Lower lobe of right lung (tissue), 2 donors: ENCODE measurements at places on chromosomes 2 and 18. TPM values are rescaled to one million over a fixed set of nuclear protein-coding genes. Genes with fewer than 3 reads are reported as not detected.

GRCh38 chr18:50911006-50911405, 32.1 kb downstream of the ME2 start:
- no peak for DNase-seq

GRCh38 chr18:34077599-34077998, 147.1 kb downstream of the NOL4 start:
- no peak for DNase-seq

DNA sequence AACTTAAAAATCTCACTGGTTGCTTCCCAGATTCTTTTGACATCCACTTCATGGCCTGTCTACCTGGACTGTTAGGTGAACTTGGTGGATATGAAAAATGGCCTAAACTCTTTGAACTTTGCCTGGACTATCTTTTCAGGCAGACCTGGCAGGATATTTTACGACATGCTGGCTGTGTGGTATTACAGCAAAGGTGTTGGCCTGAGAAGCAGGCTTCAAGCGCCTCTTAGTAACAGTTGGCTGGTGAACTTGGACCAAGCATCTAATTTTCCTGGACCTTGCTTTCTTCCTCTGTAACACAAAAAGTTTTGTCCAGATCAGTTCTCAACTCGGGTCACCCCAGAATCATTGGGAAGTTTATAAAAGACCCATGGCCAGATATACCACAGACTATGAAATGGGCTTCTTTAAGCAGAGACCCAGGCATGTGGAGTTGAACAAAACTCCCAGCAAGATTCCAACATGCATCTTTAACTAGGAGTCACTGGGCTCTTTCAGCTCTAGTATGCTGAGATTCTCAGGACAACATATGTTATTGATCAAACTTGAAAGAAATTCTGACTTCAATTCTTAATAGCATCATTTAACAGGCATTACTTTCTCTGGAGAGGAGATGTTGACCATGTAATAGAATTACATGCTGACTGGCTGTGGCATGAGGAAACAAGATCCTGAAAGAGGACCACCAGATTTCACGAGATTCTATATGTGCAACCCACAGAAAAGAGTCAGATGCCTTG, 4.4 kb downstream of the LYPD1 start:
- DNase-seq: no peak

GRCh38 chr2:230954746-230955145, 29.7 kb upstream of the GPR55 start:
- no peak for DNase-seq

DNA sequence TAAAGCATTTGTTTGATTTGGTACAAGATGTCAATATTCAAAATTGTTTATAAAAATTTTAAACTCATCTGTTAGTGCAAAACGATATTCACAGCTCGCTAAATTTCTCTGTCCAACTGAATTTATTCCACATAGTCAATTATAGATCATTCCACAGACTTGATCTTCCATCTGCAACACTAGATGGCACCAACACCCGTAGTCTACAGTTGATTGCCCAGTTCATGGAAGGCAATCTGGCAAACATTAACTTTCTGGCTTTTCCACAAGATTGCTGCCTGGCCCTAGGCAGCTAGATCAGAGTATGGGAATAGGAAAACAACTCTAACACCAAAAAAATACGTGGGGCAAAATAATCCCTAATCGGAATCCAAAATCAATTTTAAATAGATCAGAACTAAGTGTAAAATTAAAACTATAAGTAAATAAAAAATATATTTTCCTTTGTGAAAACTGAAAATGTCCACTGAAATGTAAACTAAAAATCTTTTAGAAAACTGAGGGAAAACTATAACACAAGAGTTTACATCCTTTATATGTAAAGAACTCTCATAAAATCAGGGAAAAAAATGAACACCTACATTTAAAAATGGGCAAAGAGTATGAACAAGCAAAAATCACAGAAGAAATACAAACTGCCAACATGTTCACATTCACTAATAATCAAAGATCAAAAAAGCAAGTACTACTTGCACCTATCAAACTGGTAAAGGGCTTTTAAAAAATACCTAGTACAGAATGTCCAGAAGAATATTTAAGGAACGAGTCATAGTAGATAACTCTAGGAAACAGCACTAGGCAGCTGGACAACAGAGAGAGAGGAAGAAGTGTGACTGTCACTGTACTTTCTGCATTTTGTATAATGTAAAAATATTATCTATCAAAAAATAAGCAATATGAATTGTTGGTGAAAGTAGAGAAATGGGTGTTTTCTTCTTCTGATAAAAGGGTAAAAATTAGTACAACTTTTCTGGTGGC, 35.0 kb downstream of the RTN4 start:
- no peak for DNase-seq

GRCh38 chr18:67926929-67927864, 410.7 kb upstream of the DSEL start:
- DNase-seq: no peak

- DNase-seq: no peak
Measured at GRCh38 chr18:63981719-63982118, 11.8 kb downstream of the SERPINB8 start.

GRCh38 chr2:6412533-6413091, 453.1 kb downstream of the CMPK2 start:
- no peak for DNase-seq

DNA sequence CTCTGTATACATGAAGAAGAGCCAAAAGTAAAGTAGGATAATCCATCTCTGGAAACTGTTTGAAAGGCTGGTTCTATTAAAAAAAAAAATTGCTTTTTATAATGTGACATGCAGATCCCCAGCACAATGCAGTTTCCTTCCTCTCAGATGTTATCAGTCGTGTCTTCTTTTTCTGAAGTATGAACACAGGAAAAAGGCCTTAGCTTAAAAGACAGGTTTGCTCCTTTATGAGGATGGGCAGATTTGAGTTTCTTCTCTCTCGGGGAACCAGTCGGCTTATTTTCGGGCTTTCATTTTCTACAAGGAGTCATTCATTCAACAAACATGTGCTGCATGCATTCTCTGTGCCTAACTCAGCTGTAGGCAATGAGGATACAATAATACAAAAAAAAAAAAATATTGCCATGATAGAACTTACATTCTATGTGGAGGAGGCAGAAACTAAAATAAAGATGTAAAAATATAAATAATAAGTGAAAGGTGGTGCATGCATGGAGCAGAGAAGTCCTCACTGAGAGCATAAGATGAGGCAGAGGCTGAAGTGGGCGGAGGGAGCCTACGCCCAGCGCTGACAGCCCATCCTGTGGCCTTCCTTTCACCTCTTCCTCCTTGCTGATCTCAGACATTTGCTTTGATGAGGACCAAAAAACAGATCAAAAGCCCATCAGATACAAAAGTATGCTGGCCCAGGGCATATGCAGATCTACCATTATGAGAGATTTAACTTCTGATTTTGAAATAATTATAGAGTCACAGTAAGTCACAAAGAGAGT, at the start of gene CD226:
TSS of gene CD226 (minus strand) at position 513 of the 773 bp plus-strand sequence. CDS start at position 46, 467 bp downstream.
- no peak for DNase-seq

DNA sequence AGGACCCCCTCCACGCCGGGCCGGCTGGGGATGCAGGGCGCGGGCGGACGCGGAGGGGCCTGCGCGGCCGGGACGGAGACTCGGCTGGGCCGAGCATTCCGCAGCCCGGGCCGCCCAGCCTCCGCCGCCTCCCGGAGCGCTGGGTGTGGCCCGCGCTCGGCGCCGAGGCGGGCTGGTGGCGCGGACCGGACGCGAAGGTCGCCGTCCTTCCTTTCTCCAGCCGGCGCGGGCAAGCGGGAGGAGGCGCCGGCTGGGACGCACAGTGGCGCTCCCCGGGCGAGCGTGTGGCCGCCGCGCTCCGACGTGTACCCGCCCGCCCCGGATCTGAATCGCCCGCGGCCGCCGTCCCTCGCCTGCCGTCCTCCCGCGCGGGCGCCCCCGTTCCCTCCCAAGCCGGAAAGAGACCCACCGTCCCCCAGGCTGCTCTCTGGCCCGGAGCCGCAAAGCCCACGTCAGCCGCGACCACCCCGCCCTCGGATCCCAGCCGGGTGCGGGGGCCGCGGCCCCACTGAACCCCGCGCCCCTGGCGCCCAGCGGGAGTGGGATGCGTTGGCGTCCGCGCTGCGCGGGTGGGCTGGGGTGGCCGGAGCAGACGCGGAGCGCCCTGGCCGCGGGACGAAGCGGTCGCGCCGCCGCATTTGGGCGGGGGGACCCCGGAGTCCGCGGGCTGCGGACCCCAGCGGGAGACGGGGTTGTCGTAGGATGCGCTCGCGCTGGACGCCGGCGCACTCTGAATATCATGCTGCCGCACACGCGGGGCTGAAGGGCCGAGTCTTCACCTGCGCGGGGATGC, 634 bp downstream of the SPATS2L start:
- DNase-seq: peak; percentile 63

GRCh38 chr2:200609028-200609614, 23.3 kb downstream of the AOX1 start:
- no peak for DNase-seq

- no peak for DNase-seq
Measured at GRCh38 chr2:86764661-86765309, 25.9 kb downstream of the CD8A start.

DNA sequence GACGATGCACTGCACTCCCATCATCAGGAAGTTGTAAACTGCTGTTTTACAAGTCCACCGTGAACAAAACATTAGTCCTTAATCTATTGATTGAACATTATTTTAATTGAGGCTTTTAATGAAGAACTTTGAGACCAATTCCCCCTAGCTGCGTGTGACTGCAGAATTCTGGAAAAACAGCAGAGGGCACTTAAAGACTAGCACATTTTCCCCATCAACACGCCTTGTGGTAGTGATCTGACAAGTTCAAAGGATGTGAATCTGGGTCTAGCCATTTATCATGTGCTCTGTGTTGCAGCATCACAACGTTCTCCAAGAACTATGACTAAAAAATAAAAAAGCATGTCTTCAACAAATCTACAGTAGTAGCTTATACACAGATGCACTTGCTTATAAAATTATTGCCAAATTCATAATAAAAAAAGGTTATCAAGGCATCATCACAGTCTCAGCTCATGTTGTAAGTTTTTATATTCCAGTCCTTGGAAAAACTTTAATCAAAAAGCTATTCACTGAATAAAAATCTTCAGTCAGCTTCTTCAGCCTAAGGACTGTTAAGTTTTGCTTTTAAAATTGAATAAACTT, 35.8 kb downstream of the SKOR2 start:
- no peak for DNase-seq

GRCh38 chr2:222280795-222281194, 18.0 kb downstream of the PAX3 start:
- no peak for DNase-seq

GRCh38 chr2:133360190-133360589, 208.1 kb downstream of the NCKAP5 start:
- no peak for DNase-seq

GRCh38 chr2:224272237-224272910, 129.5 kb downstream of the FAM124B start:
- DNase-seq: no peak

DNA sequence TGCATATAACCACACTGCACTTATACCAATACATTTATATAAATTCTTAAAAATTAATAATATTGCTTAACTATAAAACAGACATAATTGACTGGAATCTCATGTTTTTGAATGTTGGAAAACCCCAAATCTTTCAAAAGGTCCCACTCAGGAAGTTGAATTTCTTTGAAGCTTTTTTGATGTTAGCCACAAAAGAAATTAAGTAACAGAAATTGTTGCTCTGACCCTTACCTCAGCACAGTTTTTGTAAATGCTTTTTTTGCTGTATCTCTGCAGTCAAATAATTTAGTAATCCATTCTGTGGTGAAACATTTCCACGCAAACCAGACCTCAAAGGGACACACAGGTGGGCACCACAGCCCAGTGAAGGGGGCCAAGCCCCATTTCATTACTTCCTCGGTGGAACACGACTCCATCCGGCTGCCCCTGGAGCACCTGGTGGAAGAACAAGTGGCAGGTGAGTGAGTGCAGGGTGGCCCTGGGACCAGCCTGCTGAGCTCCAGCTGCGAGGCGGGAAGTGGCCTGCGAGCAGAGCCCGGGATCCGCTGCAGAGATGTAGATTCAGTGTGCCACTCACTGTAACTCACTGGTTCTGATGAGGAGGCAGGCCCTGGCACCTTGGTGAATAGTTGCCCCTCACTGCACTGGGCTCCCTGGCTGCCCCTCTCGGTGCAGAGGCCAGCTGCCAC, 8.4 kb downstream of the SCLY start:
- no peak for DNase-seq

DNA sequence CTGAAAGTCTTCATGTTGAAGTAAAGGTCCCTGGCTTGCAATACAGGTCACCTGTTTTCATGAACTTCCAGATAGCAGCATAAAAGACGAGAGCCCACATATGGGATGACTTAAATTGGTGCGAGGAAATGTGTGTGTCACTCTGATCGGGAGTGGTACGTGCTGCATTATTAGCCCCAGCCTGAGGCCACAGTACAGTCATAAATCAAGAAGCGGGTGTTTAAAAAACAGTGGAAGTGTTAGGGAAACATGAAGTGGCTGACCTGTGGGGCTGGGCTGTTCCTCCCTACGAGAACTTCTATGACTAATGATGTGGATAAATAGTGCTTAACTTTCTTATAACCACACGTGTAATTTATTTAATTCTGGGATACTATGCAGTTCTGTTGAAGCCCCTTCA, 24.4 kb downstream of the RDH14 start:
- DNase-seq: no peak

GRCh38 chr2:237631007-237631785, 3.8 kb downstream of the LRRFIP1 start:
- no peak for DNase-seq

GRCh38 chr2:171852366-171852888, 41.6 kb downstream of the SLC25A12 start:
- no peak for DNase-seq

MYO1B gene
- 123 TPM for total RNA-seq

RAD51AP2 gene
- total RNA-seq: not detected

FBXO15 gene
- total RNA-seq: 4.2 TPM

IL36RN gene
- total RNA-seq: not detected

SUMO1 gene
- total RNA-seq: 70.1 TPM

C2orf80 gene
- not detected for total RNA-seq

ARHGAP15 gene
- total RNA-seq: 18.5 TPM

C1GALT1C1L gene
- total RNA-seq: 0.44 TPM

CHRNG gene
- not detected for total RNA-seq

PPP1R7 gene
- 58.9 TPM for total RNA-seq

RIOK3 gene
- total RNA-seq: 64.1 TPM

GPAT2 gene
- total RNA-seq: 4.3 TPM

XPO1 gene
- 111 TPM for total RNA-seq

RNU2-63P gene
- not detected for total RNA-seq

PLA2R1 gene
- total RNA-seq: 5.6 TPM
